CD4-positive, CD25-positive, alpha-beta regulatory T cell (primary cell): ENCODE measurements at places on chromosomes 4 and X. TPM values are rescaled to one million over a fixed set of nuclear protein-coding genes. Genes with fewer than 3 reads are reported as not detected.

The SPP1 gene
- total RNA-seq, result not detected

The ARHGAP24 gene
- not detected for total RNA-seq

The HMX1 gene
- total RNA-seq, result not detected

The C4orf50 gene
- total RNA-seq, result 3.5 TPM

The ATOH1 gene
- not detected for total RNA-seq

The IKBKG gene
- 48.0 TPM for total RNA-seq

The NXF2 gene
- total RNA-seq, result not detected

The TMPRSS11F gene
- not detected for total RNA-seq

The GPR119 gene
- total RNA-seq, result not detected

The DNAAF6 gene
- not detected for total RNA-seq

The F9 gene
- not detected for total RNA-seq

The PNCK gene
- 0.54 TPM for total RNA-seq

The COL4A5 gene
- not detected for total RNA-seq

The ENAM gene
- not detected for total RNA-seq

The RTL9 gene
- total RNA-seq, result not detected

The VCX gene
- total RNA-seq, result not detected

The FREM3 gene
- 0.25 TPM for total RNA-seq

The STIM2 gene
- total RNA-seq, result 83.4 TPM

The MAOB gene
- not detected for total RNA-seq

The CCKAR gene
- total RNA-seq, result not detected

The ATP8A1 gene
- 49.9 TPM for total RNA-seq

The BMP3 gene
- total RNA-seq, result not detected

The PRSS12 gene
- total RNA-seq, result not detected

The HSPA4L gene
- total RNA-seq, result not detected

The RPA4 gene
- total RNA-seq, result 1.9 TPM

The ARSJ gene
- not detected for total RNA-seq

The FHL1 gene
- total RNA-seq, result 15.7 TPM

The NKX6-1 gene
- total RNA-seq, result not detected

The POLN gene
- total RNA-seq, result 4.9 TPM

The HTN3 gene
- not detected for total RNA-seq

The APLN gene
- not detected for total RNA-seq

The EMD gene
- 133 TPM for total RNA-seq

The GAGE12H gene
- not detected for total RNA-seq

The L1CAM gene
- total RNA-seq, result 2.1 TPM

The BRS3 gene
- not detected for total RNA-seq

The PFKFB1 gene
- total RNA-seq, result 0.35 TPM

The IBSP gene
- total RNA-seq, result not detected

The SPANXN4 gene
- not detected for total RNA-seq

The HOPX gene
- 1.9 TPM for total RNA-seq

The SASH3 gene
- total RNA-seq, result 117 TPM

The RIPPLY1 gene
- total RNA-seq, result not detected

The IL9R gene
- 4.5 TPM for total RNA-seq

The S100G gene
- total RNA-seq, result not detected

The FOXR2 gene
- total RNA-seq, result not detected

The FAM47E gene
- total RNA-seq, result 1.0 TPM

The ING2 gene
- 14.6 TPM for total RNA-seq
